T-helper 2 cell treated with Interferon-gamma antibody and Interleukin-4, amounts not matched to agents 5 μg/mL and 100 μg/mL, for 36 hours (primary cell): ENCODE measurements at places on chromosomes 2 and 18.

- DNase-seq = no peak
Observed at GRCh38 chr2:195461010-195461409, 196.0 kb upstream of the SLC39A10 start.

- no peak for DNase-seq
Observed at GRCh38 chr2:151251012-151251411, 10.7 kb downstream of the RBM43 start.

DNA sequence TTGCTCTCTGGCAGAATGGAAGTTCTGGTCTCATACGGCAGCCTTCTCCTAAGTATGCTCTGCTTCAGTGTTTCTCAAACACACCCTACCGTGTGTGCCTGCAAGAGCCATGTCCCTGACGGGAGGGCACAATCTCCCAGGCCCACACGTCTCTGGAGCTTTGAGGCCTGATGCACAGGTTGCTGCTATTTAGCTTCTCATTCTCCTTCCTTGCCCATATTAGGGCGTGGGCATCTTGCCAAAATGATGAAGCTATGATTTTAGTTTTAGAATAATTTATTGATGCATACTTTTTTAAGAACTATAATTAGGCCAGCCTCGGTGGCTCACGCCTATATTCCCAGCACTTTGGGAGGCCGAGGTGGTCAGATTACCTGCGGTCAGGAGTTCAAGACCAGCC is 107.9 kb downstream of the RNF144A start:
- DNase-seq = no peak

DNA sequence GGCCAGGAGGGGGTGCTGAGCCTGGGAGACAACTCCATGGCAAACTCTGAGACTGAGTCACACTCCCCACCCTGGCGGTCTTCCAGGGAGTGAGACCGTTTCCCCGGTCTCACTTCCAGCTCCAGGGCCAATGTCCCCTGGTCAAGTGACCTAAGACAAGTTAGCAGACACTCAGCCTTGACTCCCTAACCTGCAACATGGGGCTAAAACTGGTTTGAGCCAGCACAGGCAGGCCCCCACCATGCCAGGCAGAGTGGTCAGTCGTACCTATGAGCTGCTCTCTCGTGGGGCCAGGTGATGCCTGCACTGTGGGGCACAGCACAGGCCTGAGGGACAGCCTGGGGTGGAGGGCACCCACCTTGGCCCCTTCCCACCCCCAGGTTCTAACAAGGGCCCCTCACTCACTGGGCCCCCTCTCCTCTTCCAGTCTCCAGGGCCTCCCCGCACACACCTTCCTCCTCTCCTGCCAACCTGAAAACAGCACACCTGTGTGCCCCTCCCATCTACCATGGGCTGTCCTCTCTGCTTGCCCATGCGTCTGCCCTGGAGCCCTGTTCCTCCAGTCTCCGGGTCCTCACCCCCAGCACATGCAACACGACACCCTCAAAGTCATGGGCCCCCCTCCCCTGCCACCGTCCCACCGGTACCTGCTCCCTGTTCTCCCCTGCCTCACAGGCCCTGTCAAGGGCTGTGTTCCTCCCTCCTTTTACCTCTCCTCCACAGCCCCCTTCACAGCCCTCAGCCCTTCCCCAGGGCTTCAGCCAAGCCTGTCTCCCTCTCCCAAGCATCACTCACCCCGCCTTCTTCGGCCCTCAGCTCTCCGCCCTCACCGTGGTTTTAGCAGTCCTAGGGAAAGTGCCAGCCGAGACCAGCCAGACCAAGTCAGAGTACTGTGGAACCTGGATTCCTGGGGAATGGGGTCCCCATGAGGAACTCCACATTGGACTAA is 1.6 kb downstream of the GPR17 start:
- no peak for DNase-seq

GRCh38 chr2:164722616-164723338 is 101.5 kb upstream of the GRB14 start:
- DNase-seq = no peak

DNA sequence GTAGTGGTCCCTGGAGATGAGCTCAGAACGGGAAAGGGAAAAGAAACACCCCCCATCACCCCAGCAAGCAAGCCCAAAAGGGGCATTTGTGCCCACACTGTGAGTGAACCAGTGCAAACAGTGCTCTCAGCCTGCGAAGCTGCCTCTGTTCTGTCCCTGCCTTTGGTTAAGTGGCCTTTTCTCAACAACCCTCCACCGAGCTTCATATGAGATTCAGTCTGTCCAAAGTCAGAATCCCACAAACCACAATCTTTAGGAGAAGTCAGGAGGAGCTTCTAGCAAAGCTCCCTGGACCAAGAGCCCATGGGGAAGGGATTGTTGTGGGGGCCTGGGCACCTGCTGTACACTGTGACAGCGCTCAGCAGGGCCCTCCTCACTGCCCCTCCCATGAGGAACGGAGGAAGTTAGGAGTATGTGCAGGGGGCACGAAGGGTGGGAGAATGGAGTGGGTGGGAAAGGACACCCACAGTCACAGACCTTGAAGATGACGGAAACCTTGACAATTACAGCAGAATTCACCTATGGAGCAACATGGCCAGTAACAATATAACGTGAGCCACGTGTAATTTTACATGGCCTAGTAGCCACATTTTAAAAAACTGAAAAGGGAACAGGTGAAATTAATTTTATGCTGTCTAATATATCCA is 119.5 kb downstream of the SMAD7 start:
- no peak for DNase-seq

DNA sequence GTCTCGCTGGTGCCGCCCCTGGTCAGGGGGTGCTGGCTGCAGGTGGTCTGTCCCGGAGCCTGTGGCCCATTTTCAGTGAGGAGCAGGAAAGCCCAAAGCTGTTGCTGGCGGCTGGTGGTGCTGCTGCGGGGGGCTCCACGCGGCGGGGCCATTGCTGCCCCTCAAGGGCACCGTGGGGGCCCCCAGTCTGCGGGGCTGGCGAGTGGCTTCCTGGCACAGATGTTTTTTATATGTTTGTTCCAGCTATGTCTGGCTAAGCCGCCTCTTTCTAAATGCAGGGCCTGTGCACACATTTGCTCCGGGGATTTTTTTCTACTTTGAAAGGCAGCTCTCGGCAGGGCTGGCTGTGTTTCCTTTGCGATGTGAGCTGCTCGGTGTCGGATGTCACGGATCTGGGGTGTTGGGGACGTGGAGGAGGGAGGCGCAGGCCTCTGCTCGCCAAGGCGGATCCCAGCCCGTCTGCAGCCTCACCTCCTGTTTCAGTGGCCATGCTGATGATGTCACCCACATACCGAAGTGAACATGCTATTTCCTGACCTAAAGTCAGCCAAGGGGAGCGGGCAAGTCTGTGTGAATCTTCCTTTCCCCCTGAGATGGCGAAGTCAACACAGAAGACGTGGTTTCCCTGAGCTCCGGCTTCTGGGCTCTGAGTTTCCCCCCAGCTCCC is 112.0 kb upstream of the CTDP1 start:
- DNase-seq = no peak

GRCh38 chr2:25073025-25073424 is 31.1 kb downstream of the EFR3B start:
- DNase-seq = no peak

GRCh38 chr2:221437056-221437455 is 135.0 kb downstream of the EPHA4 start:
- no peak for DNase-seq

DNA sequence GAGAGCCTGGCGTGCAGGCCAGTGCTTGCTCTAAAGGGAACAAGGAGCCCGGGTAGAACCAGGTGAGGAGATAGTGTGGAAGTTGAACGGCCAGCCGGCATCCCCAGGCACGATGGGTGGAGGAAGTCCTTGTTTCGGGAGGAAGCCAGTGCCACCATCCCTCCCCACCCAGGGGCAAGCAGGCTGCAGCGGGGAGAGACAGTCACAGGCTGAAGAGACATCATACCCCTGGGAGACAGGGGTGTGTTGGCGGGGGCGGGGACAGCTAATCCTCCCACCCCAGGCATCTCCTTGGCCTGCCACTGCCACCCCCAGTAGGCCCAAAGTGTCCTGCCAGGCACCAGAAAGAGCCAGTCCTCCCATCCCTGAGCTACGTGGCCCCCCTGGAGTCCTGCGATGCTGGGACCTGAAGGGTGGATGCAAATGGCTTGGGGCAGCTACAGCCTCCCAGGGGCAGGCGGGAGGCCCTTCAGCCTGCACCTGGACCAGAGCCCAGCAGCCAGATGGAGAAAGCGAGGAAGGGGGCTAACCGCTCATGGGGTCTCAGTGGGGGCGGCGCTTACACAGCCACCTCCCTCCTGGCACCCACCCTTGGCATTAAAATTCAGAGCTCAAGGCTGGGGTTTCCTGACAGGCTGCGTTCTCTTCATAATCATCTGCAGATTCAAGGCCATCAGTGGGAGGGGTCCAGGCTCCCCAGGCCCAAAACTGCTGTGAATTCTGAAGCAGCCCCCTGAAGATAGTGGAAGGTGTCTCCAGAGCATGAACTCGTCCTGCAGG is 14.8 kb upstream of the GPR55 start:
- no peak for DNase-seq
